Endothelial cell (in vitro differentiated cells): ENCODE measurements at places on chromosomes 5 and 9.
A peak's percentile ranks its signal among the peaks of the same experiment; 100 is the strongest.

GRCh38 chr5:111530298-111530740 is 18.0 kb upstream of the STARD4 start:
- peak; percentile 14 for DNase-seq

DNA sequence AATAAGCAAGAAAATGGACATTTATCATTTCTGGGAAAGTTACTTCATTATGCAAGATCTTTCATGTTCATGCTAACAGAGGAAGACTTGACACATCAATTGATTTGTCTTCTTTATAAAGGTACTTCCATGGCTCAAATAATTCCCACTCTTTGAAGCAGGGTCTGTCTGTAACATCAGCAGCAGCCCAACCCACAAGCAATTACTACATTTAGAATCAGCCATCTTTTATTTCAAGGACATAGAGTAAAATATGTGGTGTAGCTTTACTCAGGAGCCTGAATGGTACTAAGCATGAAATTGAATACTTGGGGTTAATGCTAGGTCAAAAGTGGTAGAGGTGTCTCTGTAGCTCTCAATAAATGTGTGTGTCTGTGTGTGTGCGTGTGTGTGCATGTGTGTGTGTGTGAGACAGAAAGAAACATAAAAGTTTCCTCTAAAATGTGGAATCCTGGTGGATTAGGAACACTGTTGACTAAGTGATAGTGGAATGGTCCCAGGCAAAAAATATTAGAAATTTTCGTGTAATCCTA is 581.1 kb downstream of the CAAP1 start:
- DNase-seq = no peak

DNA sequence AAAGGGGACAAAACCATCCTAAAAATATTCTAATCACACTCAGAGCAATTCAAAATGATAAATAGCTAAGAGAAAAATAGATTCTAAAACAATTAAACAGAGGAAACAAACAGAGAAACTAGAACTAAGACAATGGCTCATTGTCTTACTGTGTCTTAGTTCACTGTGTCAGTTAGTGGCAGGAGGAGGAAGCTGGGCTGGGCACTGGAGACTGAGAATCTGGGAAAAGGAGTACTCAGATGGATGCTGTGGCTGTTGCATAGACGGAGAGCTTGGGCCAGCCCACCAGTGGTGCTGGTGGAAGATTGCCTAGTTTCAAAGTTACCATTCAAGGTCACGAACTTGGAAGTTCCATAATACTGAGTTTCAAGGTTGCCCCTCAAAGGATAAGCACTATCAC is 94.7 kb upstream of the IFNK start:
- DNase-seq = no peak

DNA sequence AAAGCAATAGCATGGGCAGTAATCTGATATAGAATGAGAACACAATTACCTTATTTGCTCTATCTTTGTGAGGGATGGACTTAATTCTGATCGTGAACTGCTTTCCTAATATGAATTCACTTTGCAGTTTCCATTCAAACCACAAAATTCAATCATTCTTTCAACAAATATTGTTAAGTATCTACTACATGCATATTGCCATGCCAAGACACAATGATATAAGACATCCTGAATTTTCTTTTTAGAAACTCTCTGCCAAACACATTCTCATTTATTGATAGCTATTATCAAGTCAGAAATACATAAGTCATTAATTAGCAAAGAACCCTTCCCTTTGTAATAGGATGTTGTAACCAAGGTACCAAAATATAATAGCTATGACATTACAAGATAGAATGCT is 121.6 kb upstream of the TARS1 start:
- DNase-seq = no peak

GRCh38 chr5:117454716-117455212 is 880.1 kb upstream of the SEMA6A start:
- DNase-seq = peak; percentile 48

GRCh38 chr5:59744531-59744992 is 149.0 kb downstream of the PDE4D start:
- DNase-seq = no peak

- DNase-seq = no peak
Measured at GRCh38 chr5:143251190-143251589, 152.3 kb downstream of the NR3C1 start.

- DNase-seq = no peak
Measured at GRCh38 chr9:124139001-124139400, 118.7 kb upstream of the NEK6 start.

- DNase-seq = peak; percentile 51
Measured at GRCh38 chr5:160197341-160198144, 31.8 kb upstream of the FABP6 start.

GRCh38 chr5:139742173-139742903 is 53.3 kb upstream of the PSD2 start:
- no peak for DNase-seq

GRCh38 chr5:177357146-177357458 is 622 bp upstream of the RGS14 start:
- DNase-seq = no peak

GRCh38 chr9:99008203-99008602 is 64.5 kb downstream of the COL15A1 start:
- DNase-seq = no peak

GRCh38 chr5:38650946-38651345 is 94.5 kb upstream of the LIFR start:
- DNase-seq = no peak

DNA sequence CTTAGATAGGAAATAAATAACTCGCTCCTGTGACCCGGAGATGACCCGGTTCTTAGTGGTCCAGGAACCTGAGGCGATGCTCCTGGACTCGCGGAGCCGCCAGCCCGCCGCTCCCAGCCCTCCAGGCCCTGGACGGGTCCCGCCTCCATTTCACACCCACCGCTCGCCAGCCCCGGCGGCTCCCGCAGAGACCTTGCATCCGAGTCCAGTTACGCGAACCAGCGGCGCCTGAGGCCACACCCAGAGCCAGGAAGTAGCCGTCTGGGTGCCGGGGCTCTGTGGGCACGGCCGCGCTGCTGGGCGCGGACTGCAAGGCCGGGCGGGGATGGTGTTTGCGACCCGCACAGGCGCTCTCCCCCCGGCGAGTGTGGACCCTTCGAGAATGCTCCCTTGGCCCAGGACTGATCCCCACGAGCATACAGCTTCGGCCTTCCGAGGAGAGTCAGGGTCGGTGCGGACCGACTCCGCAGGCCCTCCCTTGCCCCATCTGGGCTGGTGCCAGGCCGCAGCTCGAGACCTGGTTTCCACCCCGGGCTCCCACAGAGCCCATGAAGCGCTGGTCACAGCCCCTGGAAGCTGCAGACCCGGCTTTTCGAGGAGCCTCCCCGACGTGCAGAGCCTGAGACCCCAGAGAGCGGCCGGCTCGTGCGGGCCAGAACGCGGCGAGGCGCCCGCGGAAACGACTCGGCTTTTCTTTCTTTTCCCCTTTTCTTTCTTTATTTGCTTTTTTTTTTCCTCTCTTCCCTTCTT is 5.2 kb upstream of the BARX1 start:
- no peak for DNase-seq

GRCh38 chr5:23613566-23613965 is 106.2 kb downstream of the PRDM9 start:
- DNase-seq = no peak

- DNase-seq = no peak
Measured at GRCh38 chr5:135591277-135591676, 12.5 kb upstream of the CXCL14 start.

DNA sequence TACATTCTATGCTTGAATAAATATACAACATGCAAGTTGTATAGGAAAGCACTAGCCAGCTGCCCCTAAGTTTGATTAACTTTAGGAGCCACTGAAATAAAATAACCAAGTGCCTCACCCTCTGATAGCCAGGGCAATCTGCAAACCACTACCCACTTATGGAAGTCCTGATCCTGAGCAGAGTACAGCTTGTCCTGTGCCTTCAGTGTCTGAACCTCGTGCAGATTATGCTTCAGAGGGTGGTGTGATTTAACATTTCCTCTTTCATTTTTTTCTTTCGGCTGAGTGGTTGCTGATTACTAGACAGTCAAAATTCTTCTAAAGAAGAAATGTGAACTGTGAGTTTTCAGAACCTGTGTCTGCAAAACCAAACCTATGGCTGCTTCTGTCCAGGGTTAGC is 327.7 kb downstream of the PIK3R1 start:
- DNase-seq = no peak

DNA sequence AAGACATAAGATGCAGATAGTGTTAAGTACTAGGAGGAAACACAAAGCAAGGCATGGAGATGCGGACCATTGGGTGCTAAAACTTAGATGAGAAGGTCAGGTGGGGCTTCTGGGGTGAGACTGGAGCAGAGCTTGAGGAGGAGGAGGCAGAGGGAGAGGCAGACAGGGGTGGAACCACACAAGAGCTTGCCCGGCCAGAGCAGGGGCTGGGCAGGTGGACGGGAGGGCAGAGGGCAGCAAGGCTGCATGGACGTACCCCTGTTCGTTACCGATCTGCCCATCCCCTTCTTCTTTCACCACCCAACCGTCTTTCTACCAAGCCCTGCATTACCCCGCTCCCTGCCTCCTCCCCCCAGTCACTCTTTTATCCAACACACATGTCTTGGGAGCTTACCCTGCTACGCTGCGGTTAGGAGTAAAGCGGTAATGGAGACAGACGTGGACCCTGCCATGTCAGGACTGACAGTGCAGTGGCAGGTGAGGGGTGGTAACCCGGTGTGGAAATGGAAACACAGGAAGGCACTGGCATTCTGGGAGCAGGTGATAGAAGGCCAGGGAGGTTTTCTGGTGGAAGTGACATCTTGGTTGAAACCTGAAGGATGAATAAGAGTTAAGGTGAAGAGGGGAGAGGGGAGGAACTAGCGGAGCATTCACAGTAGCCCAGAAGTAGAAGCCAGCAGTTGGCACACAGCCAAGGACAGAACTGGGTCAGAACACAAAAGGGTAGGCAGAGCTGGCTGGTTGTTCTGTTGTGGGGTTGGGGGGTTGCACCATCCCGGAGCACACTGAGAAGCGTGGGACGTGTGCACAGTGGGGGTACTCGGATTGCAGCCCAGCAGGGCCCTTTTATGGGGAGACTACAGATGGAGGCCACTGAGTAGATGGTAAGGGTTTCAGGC is 167.2 kb downstream of the CACNA1B start:
- DNase-seq = no peak

DNA sequence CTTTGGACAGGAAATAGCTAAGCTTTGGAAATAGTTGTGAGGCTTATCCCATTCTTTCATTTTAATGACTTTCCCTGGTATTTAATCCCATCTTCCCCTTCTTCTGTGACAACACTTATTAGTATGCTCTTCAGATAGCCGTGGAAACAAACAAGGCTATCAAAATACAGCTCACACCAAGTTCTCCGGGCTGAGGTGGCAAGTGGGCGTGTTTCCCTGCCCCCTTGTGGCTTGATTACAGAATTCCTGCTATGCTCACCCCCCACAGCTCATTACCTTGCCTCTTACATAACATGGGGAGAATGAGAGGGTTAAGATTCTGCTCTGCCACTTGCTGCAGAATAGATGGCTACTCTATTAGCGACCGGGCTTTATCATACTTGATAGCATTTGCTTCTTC is 437.1 kb upstream of the TLE4 start:
- DNase-seq = peak; percentile 18

DNA sequence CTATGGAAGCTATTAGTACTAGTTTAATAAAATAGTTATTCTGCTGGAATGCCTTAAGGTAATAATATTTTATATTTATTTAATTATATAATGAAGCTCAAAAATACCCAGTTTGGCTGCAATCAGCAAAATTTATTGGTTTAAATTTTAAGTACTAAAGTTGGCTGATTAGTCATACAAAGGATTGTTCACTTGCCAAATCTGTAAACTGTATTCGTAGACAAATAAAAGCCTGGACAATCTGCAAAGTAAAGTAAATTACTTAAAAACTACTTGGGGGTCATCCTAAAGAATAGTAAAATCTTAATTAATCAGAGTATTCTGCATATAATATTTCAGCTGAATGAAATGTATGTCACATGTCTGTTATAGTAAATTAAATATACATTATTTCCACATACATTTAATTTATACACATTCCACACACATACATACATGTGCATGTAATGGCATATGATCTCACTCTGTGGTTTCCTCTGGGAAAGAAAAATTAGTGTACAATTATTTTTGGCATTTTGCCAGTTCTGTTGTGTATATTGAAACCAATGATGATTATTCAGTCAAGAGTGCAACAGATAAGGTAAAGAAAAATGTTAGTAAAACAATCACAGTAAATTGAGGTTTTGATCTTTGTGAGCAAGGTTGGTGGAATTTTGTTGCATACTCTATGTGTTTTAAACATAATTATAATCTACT is 455.9 kb downstream of the CDH9 start:
- DNase-seq = no peak

DNA sequence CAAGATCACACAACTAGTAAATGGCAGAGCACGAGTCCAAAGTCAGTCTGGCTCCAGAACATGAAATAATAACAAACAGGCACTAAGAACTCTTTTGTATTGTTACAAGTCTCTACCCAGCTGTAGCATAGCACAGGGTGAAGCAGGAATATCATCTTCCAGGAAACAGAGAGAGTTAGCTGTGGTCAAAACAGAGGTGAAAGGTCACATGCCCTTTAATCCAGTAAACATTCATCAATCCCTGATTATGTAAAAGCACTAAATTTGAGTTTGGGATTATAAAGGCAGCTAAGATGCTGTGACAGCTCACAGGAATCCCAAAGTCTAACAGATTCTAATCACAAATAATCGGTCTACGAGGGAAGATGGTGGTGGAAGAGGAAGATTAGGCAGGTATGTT is 133.0 kb upstream of the ASTN2 start:
- DNase-seq = no peak

GRCh38 chr5:78959767-78960166 is 25.3 kb downstream of the ARSB start:
- DNase-seq = no peak

GRCh38 chr9:79353856-79354520 is 217.8 kb upstream of the TLE4 start:
- no peak for DNase-seq

GRCh38 chr5:142876817-142877216 is 106.6 kb downstream of the ARHGAP26 start:
- DNase-seq = no peak

GRCh38 chr9:125126019-125126746 is 17.1 kb downstream of the SCAI start:
- no peak for DNase-seq

GRCh38 chr5:138602371-138603000 is 27.3 kb upstream of the HSPA9 start:
- DNase-seq = no peak

- DNase-seq = no peak
Measured at GRCh38 chr5:113755516-113755915, 242.0 kb downstream of the YTHDC2 start.

- no peak for DNase-seq
Measured at GRCh38 chr9:136865768-136866103, 372 bp downstream of the EDF1 start.
